ENCODE measurements at places on chromosomes 5 and 9.
A peak's percentile ranks its signal among the peaks of the same experiment; 100 is the strongest.

GRCh38 chr9:79776581-79776980 lies 204.8 kb downstream of the TLE4 start:
- no peak for DNase-seq

GRCh38 chr5:154163327-154164248 lies 26.9 kb upstream of the GALNT10 start:
- no peak for DNase-seq

DNA sequence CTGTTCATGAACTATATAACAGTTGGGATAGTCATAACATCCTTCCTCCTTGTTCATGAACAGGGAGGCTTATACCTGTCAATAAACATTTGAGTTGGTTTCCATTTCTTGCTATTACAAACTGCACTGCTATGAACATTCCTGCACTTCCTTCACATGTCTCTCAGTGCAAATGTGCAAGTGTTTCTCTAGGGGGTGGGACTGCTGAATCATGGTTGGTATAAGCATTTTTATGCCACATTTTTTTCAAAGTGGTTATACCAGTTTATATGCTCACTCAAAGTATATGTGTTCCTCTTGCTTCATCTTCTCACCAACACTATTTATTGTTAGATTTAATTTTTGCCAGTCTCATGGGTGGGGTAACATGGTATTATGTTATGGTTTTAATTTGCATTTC lies 25.8 kb upstream of the TPD52L3 start:
- no peak for DNase-seq

- DNase-seq = no peak
Observed at GRCh38 chr5:8135742-8136141, 266.8 kb downstream of the MTRR start.

GRCh38 chr9:35658968-35659220 lies 802 bp downstream of the CCDC107 start:
- DNase-seq = no peak

DNA sequence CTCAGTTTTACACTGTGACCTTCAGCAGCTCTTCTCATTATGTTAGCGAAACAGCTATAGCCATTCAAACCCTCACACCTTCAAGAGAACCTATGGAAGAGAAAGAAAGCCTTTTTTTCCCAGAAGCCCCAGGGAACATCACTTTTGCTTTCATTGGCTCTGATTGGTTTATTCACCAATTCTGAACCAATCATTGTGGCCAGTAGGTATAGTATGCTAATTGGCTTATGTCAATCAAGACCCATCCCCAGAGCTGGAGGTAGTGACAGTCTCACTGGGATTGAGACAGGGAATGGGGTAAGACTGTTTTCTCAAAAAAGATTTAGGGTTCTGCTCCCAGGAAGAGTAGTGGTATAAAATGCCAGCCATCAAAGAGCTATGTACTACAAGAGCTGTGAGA lies 74.1 kb upstream of the FSD1L start:
- DNase-seq = no peak

DNA sequence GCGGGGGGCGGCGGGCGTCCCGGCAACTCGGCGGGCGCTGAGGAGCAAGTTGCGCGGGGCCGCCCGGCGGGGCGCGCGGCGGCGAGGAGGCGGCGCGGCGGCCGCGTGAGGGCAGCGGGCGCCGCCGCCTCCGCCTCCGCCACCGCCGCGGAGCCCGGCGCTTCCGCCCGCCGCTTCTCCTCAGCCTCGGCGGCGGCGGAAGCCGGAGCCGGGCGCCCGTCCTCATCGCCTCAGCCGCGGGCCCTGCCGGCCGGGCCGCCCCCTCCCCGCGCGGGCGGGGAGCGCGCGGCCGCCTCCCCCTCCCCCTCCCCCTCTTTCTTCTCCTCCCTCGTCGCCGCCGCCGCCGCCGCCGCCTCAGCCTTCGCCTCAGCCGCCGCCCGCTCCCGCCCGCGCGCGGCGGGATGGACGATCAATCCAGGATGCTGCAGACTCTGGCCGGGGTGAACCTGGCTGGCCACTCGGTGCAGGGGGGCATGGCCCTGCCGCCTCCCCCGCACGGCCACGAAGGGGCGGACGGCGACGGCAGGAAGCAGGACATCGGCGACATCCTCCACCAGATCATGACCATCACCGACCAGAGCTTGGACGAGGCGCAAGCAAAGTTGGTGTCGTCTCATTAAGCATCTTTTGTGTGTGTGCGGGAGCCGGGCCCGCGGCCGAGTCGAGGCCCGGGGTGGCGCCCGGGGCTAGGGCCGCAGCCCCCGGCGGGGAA lies at the start of gene PBX3:
TSS of gene PBX3 (plus strand) at position 321 of the 712 bp plus-strand sequence.
- DNase-seq = peak; percentile 45

GRCh38 chr5:97383996-97384395 lies 200.9 kb upstream of the RIOK2 start:
- DNase-seq = no peak

- DNase-seq = no peak
Observed at GRCh38 chr5:65066387-65067146, 297.8 kb downstream of the CWC27 start.

DNA sequence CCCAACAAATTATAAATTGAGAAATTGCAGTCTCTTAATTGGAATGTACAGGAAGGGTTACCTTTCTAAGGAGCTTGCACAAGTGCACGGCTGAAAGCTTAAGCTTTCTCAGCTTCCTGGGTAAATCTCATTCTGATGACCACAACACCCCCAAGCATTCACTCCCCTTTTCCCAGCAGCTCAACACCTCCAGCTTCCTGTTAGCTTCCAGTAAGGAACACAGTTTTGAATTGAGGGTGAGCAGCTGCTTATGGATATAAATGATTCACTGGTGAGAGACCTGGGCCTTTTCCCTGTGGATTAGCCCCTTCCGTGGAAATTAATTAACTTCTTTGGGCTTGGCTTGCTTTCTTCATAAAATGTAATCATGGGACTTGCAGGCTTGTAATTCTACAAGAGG lies 101.2 kb downstream of the SLC28A3 start:
- no peak for DNase-seq

DNA sequence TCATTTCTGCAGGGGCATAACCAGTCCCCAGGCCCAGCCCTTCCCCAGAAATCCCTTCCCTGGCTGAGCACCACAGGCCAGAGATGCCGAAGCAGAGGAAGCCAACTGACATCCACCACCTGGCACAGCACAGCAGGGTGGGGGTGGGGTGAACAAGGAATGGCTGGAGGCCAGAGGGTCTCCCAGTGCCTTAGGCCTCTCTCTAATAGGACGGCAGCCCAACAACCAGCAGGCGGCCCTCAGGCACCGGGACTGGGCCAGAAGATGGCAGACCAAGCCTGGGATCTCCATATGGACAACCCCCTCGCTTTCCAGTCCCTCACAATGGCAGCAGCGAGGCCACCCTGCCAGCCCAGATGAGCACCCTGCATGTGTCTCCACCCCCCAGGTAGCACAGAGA lies 13.2 kb downstream of the PDLIM4 start:
- DNase-seq = peak; percentile 15

GRCh38 chr5:168152660-168153059 lies 138.8 kb upstream of the WWC1 start:
- no peak for DNase-seq

GRCh38 chr9:70485273-70485858 lies 70.9 kb upstream of the KLF9 start:
- no peak for DNase-seq

GRCh38 chr9:108512426-108513173 lies 343.2 kb downstream of the ACTL7B start:
- DNase-seq = no peak

DNA sequence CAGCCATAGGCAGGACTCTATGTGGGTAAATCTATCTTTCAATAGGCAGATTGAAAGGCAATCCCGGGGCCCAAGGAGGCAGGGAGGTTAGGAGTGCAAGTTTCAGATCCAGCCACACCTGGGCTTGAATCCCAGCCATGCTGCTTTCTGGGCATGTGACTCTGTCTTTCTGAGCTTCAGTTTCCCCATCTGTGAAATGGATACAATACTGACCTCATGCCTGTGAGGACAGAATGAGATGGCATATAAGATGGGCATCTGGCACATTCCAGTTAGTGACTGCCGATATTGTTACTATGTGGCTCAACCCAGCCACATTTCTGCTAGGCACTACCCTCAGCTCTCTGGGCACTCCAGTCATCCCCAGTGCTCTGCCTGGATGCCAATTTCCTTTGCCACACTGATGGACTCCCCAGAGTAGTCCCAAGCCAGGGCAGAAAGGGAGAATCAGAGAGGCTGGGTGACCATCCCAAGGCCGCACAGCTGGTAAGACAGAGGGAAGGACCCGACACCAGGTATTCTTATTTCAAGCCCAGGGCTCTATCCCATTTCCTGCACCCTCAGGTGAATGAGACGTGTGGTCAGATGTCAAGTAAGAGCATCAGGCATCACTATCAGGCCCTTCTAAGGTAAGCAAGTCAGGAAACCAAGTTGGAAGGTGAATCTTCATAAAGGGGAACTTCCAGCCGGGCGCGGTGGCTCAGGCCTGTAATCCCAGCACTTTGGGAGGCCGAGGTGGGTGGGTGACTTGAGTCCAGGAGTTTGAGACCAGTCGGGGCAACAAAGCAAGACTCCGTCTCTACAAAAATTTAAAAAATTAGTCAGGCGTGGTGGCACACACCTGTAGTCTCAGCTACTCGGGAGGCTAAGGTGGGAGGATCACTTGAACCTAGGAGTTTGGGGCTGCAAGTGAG lies 38.7 kb downstream of the SH3PXD2B start:
- DNase-seq = no peak

DNA sequence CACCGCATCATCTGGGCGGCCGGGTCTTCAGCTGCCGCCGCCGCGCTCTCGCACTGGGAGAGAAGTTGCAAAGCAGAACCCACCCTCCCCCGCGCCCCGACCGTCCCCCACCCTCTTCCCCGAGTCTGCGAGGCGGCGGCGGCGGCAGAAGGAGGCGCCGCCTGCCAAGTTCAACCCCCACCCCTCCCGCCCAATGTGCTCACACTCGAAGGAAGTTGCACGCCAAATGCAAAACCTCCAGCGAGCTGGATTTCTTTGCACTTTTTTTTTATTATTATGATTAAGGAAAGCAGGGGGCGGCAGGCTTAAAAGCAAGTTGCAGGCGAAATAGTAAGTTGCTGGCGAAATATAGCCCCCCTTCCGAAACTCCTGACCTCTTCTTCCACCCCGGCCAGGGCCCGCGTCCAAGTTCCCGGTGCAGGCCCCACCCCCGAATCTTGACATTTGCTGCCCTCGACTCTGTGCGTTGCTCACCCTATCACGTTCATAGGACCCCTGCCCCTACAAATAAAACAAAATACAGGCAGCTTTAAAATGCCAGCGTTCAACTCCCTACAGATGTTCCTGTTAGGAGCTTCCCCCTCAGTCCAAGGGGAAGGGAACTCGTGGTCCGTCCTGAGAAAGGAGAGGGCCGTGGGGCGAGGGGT lies 1.1 kb upstream of the NR3C1 start:
- peak; percentile 66 for DNase-seq

- no peak for DNase-seq
Observed at GRCh38 chr5:4995014-4995413, 145.1 kb upstream of the ADAMTS16 start.

- DNase-seq = no peak
Observed at GRCh38 chr5:91928754-91929521, 545.8 kb upstream of the ARRDC3 start.

GRCh38 chr9:87796196-87796595 lies 70.3 kb downstream of the CTSL start:
- no peak for DNase-seq

DNA sequence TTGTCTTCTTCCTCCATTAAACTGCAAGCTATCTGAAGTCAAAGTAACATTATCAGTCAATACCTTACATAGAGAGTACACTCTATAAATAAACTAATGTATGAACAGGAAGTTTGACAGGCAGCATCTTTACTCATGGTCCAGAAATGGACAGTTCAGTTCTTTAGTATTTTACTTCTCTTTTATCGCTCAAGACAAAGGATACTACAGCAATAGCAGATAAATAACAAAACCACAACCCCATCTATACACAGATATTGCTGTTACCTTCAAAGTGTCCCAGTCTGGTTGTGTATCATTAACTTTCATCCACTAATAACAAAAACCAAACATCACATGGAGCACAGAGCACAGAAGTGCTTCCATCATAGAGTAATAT lies 46.4 kb downstream of the SEMA5A start:
- DNase-seq = no peak

DNA sequence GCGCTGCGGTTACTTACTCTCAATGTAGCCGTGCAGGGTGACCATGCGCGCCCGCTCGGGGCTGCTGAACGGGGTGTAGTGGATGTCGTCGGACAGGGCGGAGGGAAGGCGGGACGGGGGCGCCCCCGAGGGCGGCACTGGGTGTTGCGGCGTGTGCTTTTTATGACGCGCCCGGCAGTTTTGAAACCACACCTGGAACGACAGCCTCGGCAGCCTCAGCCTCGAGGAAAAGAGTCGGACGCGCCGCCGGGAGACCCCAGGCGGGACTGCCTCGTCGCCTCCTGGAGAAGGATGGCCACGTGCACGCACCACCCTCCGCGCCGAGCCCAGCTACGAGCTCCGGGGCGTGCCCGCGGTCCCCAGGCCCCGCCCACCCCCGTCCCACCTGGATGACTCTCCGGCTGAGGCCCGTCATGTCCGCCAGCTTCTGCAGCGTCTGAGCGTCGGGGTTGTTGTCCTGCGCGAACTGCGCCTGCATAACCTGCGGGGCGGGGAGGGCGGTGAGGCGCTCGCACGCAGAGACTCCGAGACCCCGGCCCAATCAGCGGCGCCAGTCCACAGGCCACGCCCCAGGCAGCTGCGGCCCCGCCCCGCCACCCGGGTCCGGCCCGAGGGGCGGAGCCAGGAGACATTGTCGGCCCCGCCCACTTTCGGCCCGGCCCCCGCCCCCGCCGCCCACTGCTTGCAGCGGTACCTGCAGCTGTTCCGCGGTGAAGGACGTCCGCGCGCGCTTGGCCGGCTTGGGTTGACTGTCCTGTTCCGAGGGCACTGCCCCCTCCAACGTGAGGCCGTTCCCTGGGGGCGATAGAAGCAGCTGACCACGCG lies 15.0 kb downstream of the LHX6 start:
- DNase-seq = peak; percentile 68

DNA sequence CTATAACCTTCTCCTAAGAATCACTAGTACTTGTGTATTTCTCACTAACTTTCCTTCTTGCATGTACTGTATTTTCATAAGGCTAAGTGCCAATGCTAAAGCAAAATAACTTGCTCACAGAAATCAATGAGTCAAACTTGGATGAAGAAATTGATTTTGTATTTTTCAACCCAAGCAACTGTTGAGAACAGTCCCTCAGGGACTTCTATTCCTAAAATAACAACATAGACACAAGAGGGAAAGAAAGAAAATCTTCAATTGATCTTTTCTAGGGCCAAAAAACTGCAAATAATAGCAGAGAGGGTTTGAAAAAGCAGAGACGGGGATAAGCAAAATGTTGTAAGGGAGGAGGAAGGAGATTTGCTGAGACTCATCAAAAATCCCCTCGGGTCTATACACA lies 69.8 kb downstream of the HABP4 start:
- no peak for DNase-seq

- no peak for DNase-seq
Observed at GRCh38 chr5:168467755-168468330, 18.4 kb upstream of the RARS1 start.

DNA sequence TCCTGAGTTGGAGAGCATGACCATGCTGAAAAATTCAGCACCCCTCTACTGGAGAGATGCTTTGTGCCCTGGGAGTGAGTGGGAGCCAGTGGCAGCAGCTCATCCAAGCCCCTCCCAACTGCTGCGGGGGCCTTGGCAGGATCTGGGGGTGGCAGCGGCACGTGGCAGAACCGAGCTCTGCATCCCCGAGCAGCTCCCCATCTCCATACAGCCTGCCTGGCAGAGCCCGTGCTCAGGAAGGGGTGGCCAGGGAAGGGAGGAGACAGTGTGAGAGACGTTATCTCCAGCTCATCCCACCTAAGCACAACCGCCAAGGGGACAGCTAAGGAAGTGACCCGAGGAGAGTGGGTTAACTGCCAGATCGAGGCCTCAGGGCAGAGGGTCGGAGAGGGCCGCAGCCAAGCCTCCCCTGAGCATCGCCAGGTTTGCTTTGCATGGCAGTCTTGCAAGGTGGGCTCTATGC lies 17.2 kb upstream of the DPM2 start:
- no peak for DNase-seq

All from stimulated activated CD4-positive, alpha-beta T cell treated with anti-CD3 and anti-CD28 coated beads, Interleukin-2, amount 100 ng/mL, for 24 hours (primary cell).